Activated CD8-positive, alpha-beta memory T cell treated with anti-CD3 and anti-CD28 coated beads, Interleukin-2, amount 50 U/mL, for 48 hours (primary cell): ENCODE measurements at places on chromosomes 2 and 18.

DNA sequence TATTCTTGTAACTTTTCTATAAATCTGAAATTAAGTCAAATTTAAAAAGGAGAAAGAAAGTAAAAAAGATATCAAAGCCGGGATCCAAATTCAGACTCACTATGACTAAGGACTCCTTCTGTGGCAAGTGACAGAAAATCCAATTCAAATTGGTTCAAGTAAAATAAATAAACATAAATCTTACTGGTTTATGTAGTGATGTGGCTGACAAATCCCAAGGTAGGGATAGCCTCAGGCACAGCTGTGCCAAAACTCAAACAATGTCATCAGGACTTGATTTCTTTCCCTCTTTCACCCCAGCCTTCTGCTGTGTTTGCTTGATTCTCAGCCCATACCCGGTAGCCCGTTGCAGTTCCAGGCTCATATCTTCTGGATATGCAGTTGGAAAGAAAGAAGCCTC, 284.6 kb downstream of the SP3 start:
- DNase-seq = no peak

DNA sequence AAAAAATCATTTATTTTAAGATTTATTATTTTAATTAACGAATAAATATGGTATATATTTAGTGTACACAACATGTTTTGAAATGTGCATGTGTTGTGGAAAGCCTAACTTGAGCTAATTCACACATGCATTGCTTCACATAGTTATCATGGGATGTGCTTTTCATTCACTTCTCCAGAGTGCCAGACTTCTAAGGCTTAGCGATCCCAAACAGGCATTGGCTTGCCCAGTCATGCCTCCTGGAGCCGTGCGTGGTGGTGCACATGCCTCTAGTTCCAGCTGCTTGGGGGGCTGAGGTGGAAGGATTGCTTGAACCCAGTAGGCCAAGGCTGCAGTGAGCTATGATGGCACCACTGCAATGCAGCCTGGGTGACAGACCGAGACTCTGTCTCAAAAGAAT, 40.5 kb downstream of the ARHGEF4 start:
- DNase-seq = no peak

- DNase-seq = no peak
These were observed 11.4 kb upstream of the ARID5A start for GRCh38 chr2:96525211-96525507.

- no peak for DNase-seq
These were observed 19.5 kb downstream of the MYO1B start for GRCh38 chr2:191264647-191265081.

DNA sequence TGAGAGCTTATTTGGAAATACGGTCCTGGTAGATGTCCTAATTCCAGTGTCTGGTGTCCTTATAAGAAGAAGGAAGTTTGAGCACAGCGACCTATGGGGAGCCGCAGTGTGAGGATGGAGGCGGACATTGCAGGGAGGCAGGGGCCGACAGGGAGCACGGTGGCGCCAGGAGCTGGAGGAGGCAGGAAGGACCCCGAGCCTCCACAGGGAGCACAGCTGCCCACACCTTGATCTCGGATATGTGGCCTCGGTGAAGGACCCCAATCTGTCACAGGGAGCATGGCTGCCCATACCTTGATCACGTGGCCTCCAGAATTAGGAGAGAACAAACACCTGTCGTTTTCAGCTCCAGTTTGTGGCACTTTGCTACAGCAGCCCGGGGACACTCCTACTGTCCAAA, 461.6 kb upstream of the SALL3 start:
- no peak for DNase-seq

DNA sequence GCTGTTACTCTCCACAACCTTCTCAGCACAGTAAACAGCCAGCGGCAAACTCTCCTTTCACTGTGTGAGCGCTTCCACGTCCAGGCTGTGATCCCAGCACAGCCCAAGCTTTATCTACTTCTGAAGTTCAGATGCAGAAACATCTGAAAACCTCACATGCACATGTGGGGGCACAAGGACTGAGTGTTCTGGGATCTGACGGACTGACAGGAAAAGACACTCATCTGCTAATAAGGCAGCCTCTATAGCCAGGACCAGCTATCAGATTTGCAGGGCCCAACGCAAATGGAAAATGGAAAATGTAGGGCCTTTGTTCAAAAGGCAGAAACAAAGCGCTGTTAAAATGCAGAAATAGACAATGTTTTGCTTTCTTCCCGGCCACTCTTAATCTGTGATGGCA, 133.8 kb upstream of the ARHGAP28 start:
- DNase-seq = no peak

DNA sequence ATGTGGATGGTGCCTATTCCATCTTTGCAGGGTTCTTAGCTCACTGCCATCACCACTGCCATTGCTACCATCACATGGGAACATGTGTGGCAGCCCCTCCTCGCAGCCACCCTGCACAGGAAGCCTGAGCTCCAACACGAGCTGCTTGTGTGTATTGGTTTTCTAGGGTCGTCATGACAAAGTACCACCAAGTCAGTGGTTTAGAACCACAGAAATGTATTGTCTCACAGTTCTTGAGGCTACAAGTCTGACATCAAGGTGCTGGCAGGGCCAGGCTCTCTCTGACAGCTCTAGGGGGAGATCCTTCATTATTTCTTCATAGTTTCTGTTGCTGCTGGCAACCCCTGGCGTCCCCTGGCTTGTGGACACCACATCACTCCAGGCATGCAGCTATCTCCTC, 10.3 kb upstream of the IL1R2 start:
- DNase-seq = no peak

- no peak for DNase-seq
These were observed 17.0 kb downstream of the MBOAT2 start for GRCh38 chr2:8986327-8986976.

GRCh38 chr2:196183528-196184231, 12.3 kb upstream of the STK17B start:
- DNase-seq = no peak

GRCh38 chr2:204825681-204826080, 280.4 kb downstream of the PARD3B start:
- no peak for DNase-seq

- DNase-seq = no peak
These were observed 87.4 kb downstream of the COL6A3 start for GRCh38 chr2:237326266-237327171.

- no peak for DNase-seq
These were observed 85.1 kb downstream of the SEMA4F start for GRCh38 chr2:74739129-74739528.

DNA sequence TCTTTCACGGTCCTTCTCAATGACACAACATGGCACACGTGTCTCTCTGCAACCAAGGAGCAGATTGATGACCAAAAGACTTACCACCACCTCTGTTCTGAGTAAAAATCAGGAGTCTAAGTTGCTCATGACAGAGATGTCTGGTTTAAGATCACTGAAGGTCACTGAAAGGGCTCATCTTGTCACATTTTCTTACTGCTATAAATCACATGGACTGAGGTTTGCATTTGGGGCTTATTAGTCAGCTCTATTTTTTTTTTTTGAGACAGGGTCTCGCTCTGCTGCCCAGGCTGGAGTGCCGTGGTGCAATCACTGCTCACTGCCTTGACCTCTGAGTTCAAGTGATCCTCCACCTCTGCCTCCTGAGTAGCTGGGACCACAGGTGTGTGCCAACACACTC, 19.4 kb downstream of the CFLAR start:
- DNase-seq = no peak

GRCh38 chr2:17827785-17828184, 11.5 kb downstream of the MSGN1 start:
- no peak for DNase-seq

- peak; percentile 79 for DNase-seq
These were observed 261.0 kb upstream of the CXCR4 start for GRCh38 chr2:136378712-136379595.

GRCh38 chr2:152635635-152636298, 81.5 kb downstream of the PRPF40A start:
- DNase-seq = peak; percentile 86
